ENCODE measurements at places on chromosomes 13 and 19.

DNA sequence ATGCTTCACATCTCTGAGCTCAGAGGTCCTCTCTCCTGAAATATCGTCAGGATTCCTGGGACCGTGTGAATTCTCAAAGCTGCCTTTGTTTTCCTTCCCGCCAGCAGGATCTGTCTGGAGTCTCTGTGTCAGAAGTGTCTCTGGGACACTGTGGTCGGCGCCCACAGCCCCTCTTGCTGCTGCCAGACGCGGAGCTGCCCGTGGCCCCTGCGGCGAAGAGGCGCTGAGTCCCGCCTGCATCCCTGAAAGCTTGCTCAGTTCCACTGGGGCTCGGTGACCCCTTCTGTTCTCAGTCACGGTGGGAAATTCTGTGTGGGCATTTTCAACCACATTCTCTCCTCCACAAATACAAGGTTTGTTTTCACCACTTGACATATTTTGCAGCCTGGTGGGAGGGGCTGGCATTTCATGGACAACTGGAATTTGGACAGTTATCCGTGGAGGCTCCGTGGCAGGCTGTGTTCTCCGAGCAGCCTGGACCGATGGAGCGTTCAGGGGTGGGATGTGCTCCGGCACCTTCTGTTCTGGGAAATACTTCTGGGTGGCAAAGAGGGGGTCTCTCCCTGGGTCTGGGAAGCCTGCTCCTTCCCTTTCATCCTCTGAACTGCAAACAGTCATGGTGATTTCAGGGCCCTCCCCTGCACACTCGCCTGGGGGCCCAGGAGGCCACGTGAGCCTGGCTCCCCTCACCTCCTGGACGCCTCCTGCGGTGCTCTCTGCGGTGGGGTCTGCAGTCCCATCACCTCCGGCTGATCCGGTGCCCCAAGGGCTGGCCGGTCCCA is 42.6 kb upstream of the GRTP1 start:
- DNase-seq, result peak; percentile 59

- DNase-seq, result no peak
These were observed 175.3 kb downstream of the ZIC5 start for GRCh38 chr13:99796175-99796819.

GRCh38 chr13:111407381-111408131 is 87.1 kb downstream of the TEX29 start:
- no peak for DNase-seq

DNA sequence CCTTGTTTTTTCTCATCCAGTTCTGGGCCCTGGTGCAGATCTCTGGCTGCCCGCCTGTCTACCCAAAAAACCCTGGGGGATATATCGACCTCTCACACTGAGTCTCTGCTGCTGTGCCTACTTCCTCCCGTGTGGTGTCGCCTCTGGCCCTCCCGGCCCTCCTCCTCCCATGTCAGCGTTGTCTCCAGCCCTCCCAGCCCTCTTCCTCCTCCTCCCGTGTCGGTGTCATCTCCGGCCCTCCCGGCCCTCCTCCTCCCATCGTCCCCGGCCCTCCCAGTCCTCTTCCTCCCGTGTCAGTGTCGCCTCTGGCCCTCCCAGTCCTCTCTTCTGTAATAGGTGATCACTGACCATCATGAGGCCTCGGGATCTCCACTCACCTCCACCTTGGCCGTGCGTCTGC is 81.8 kb downstream of the GPR12 start:
- no peak for DNase-seq

DNA sequence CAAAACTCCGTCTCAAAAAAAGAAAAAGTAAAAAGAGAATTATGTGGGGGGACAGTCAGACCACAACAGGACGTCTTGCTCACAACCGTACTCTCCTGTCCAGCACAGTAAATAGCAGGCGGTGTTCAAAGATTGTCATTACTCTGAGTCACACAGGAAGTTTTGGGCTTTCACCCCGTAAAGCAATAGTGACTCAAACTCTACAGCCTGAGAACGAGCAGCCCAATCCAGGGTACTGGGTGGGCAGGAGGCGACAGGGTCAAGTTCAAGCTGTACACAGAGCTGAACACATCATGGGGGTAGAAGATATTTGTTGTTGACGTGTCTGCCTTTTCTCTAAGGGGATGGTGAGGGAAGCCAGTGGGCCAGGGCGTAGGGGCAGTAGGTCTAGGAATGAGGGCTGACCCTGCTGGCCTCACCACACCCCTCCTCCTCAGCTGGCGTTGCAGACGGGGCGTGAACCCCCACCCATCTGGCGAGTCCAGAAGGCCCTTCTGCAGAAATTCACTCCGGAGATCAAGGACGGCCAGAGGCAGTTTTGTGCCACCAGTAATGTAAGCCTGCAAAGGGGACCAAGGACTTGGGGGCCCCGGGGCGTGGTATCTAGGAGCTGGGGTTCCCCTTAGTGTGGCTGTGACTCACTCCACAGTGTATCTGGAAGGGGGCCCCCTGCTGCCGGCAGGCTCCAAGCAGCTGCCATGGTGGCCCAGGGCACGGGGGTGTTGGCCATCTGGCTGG is 23.3 kb downstream of the PRR12 start:
- no peak for DNase-seq

- DNase-seq, result no peak
These were observed 823.5 kb downstream of the GPC5 start for GRCh38 chr13:92221916-92222315.

DNA sequence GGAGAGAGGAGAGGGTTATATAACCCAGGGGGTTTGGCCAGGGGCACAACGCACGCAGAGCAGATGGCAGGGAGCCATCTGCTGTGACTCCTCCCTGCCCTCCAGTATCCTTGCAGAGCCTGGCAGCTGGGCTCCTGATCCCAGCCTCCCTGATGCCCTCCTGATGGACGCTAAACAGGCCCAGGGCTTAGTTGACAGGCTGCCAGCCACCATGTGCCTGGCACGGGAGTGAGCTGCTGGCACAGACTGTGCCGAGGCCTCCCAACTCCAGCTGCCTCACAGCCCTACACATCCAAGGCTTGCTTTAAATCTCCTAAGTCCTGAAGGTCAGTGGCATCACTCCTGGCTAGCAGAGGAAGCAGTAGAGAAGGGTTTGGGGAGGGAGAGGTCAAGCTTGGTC is 16.7 kb downstream of the SYDE1 start:
- no peak for DNase-seq

GRCh38 chr13:105497597-105497996 is 1037.9 kb downstream of the EFNB2 start:
- DNase-seq, result no peak

- DNase-seq, result peak; percentile 35
These were observed 80.0 kb downstream of the KDM4B start for GRCh38 chr19:5048727-5049553.

DNA sequence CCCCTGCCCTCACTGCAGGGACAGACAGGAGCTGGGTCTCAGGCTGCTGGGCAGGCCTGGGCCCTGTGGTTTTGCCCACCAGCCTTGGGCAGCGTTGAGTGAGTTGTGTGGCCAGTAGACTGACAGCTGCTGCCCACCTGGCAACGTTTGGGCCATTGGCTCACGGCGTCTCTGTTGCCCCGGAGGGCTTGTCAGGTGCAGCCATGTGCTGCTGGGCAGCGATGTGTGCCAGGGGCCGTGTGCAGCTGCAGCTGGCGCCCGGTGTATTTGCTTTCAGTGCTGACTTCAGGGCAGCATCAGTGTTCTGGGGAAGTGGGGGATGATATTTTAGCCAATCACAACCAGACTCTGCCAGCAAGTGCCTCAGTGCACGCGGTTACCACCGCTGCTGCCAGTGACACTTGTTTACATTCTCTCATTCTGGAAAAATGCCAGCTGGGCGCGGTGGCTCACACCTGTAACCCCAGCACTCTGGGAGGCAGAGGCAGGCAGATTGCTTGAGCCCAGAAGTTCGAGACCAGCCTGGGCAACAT is 10.6 kb downstream of the FZR1 start:
- no peak for DNase-seq

- no peak for DNase-seq
These were observed 11.5 kb downstream of the S1PR2 start for GRCh38 chr19:10219678-10220077.

DNA sequence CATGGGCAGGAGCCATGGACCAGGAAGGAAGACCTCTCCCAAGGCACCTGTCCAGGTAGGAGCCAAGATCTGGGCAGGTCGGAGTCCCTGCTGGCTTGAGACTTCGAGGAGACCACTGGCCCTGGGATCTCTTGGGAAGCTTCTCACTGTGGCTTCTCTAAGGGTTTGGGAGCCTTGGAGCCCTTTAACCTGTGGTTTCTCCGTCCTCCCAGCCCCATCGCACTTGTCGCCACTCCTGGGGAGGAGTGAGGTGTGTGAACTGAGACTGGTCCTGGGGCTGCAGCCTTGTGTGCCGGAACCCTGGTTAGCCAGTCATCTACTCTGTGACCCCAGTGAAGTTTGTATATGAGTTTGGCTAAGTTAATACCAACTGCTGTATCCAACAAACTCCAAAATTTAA is 8.2 kb downstream of the ZNF805 start:
- DNase-seq, result no peak

- DNase-seq, result no peak
These were observed 164.5 kb downstream of the URI1 start for GRCh38 chr19:30106417-30107095.

GRCh38 chr13:113292021-113292862 is 4.8 kb upstream of the LAMP1 start:
- DNase-seq, result no peak

DNA sequence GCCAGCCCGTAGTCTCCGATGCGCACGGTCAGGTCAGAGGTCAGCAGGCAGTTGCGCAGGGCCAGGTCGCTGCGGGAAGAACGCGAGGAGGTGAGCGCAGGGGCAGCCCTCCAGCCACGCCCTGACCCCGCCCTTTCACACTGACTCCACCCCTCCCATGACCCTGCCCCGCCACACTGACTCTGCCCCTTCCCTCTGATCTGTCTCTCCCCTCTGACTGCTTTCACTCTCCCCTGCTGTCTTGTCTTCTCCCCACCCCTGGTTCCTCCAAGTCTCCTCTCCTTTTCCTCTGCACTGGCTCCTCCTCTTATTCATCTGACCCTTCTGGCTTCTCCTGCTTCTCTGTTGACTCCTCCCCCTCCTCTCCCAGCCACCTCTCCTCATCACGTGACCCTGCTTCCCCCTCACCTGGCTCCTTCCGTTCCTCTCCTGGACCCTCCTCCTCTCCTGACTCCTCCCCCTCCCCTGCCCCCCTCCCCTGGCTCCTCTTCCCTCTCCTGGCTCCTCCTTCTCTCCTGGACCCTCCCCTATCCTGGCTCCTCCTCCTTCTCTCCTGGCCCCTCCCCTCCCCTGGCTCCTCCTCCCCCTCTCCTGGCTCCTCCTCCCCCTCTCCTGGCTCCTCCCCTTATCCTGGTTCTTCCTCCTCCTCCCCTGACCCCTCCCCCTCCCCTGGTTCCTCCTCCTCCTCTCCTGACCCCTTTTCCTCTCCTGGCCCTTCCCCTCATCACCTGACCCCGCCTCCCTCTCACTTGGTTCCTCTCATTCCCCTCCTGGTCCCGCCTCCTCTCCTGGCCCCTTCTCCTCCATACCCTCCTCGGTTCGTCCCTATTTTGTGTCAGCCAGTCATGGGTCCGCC is 9.9 kb downstream of the LMTK3 start:
- peak; percentile 33 for DNase-seq

GRCh38 chr19:5804516-5805461 is at the start of gene NRTN:
Gene NRTN (plus strand): TSS chr19:5805067. CDS start chr19:5824166, 19,099 bp downstream.
- no peak for DNase-seq

DNA sequence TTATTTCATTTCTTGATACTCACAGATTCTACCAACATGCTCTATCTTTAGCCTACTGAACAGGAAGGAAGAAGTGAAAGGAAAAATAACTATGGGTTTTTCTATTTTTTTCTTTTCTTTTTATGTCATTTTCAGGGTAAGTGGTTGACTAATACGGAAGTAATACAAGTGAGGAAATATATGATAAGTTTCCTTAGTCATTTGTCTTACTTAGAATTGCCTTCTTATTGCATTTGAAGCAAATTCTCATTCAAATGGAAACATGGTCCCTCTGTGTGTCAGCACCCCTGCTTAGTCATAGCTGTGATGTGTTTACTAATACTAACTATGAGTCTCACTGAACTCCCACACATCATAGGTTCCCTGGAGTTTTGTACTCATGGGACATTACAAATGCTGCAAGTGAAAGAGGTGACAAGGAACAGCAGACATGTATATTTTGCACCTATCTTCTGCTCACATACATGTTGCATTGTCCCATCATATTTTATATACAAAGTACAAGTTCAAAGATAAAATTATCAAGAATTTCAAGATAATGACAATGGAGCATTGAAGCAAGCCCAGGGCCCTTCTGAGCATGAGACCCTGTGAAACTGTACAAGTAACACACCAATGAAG is 60.1 kb downstream of the DCT start:
- DNase-seq, result no peak

GRCh38 chr13:59103004-59103768 is 1060.5 kb downstream of the DIAPH3 start:
- no peak for DNase-seq

GRCh38 chr19:17604372-17605025 is 49.0 kb downstream of the COLGALT1 start:
- DNase-seq, result no peak

DNA sequence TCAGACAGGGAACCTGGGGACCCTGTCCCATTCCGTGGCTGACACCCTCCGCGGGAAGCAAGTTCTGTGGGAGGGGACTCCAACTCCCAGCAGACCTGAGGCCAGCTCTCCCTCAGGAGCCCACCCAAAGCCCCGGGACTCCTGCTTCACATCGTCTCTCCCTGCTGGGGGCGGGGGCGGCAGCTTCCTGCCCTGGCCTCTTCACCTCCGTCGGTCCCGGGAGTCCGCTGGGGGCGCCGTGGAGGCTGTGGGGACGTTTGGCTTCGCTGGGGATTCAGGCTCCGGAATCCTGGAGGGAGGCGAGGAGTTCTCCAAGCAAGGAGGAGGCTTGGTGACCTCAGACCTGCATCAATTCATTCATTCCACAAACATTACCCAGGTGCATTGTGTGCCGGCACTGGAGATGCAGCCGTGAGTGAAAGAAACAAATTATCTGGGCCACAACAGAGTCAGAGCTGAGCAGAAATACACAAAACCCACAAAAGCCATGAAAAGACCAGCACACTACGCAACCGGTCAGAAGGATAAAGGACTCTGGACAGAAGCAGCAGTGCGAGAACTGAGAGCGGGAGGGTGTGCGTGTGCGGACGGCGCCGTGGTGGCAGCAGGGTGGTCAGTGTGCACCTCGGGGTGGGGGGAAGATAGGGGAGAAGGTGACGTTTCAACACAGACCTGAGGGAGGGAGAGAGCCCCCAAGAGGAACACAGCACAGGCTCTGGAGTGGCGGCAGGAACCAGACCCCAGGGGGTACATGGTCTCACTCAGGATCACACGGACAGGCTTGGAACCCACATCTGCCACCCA is 19.0 kb downstream of the EPS8L1 start:
- no peak for DNase-seq

DNA sequence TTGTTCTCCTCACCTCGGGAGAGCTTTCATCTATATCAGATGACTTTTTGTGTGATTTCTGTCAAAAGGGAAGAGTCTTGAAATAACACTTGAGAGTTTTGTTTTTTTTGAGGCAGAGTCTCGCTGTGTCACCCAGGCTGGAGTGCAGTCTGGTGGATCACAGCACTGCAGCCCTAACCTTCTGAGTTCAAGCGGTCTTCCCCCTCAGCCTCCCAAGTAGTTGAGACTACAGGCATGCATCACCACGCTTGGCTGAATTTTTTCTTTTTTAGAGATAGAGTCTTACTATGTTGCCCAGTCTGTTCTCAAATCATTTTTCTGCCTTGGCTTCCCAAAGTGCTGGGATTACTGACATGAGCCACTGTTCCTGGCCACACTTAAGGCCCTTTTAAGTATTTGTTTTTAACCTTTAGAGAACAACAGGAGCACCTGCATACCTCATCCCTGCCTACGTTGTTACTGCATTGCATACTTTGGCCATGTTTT is 11.4 kb downstream of the NDFIP2 start:
- no peak for DNase-seq

- DNase-seq, result no peak
These were observed 574 bp downstream of the CYP2S1 start for GRCh38 chr19:41193430-41194156.
